Skeletal muscle cell (primary cell): ENCODE measurements at places on chromosomes 12 and 14.

DNA sequence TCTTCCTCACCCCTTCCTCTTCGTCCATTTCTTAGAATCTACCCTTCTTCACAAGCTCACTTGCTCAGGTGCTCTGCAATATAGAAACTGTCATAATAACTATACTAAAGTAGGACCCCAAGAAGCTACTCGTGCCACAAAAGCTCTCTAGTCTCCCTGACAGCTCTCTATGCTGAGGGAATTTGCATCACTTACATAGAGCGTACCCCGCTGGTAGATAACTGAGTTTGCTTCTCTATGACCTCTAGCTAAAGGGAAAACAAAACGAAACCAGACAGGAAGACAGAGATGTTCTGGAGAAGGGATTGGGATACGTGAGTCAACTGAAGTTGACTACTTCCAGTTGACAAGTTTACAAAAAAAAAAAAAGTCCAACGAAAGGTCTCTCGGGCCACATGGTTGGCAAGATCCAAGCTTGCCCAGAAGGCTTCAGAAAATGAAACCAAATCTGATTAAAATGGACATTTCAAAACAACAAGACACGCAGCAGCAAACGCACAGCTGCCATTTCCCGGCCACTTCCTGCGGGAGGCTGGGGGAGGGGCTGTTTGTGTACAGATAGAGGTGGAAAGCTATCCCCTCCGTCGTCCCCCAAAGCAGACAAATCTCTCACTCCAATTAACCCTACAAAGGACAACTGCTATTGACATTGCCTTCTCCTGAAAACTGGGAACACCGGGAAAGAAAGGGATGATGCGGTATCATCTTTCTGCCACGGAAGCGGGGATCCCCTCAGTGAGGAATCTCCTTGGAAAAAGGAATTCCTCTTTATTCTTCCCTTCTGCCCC lies 1.3 kb downstream of the BAZ2A start:
- peak; percentile 23 for DNase-seq

DNA sequence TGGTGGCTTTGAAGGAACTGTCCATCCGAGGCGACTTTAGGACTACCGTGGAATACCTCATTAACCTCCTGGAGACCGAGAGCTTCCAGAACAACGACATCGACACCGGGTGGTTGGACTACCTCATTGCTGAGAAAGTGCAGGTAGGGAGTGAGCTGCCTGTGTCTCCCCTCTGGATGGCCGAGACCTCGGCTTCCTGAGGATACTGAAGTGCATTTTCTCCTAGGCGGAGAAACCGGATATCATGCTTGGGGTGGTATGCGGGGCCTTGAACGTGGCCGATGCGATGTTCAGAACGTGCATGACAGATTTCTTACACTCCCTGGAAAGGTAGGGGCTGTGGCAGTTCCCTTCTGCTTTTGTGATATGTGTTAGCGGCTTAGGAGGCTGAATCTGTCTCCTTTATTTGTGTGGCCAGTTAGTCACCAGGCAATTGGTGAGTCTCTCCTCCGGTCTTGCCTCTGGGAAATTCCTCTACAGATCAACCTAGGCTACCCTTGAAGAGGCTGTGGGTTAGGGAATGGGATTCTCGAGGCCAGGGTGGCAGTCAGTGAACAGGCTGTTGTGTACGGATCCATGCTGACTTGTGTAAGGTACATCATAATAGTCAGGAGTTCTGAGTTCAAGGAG lies 75.3 kb downstream of the ACACB start:
- DNase-seq = no peak

- DNase-seq = no peak
These were observed 95.8 kb upstream of the MAP1LC3B2 start for GRCh38 chr12:116463366-116463765.

DNA sequence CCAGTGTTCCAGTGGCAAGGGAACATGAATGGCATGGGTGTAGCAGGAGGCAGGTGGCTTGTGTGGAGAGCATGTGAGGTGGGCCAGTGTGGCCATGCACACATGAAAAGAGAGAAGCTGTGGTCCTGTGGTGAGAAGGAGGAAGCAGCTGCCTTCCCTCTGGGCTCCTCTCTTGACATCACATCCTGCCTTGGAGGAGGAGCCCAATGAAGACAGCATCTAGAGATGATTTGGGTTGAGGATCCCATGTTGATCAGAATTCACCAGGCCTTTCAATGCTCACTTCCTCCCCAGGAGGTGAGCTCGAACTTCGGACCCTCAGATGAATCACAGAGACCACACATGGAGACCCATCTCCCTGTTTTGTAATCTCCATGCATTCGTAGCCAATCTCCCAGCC lies 82.6 kb downstream of the LRRC74A start:
- no peak for DNase-seq

DNA sequence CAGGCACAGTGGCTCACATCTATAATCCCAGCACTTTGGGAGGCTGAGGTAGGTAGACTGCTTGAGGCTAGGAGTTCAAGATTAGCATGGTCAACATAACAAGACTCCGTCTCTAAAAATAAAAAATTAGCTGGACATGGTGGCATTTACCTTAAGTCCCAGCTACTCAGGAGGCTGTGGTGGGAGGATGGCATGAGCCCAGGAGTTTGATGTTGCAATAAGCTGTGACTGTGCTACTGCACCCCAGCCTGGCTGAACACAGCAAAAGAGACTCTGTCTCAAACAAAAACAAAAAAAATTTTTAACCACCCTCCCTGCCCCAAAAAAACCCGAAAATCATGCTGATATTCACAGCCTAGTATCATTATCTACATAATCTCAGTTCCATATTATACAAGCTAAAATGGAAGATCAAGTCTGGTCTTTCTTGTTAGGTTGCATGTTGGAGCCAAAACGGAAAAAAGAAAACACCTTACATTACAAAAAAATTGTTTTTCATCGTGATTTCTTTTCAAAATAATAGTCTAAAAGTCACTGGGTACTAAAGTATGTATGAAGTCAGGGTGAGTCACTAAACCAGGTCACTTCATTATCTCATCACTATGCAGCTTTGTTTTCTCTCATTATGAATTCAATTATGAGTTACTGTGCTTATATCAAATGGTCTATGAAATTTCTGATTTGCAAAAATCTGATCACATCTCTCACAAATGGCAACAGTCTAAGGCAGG lies 13.8 kb downstream of the GXYLT1 start:
- DNase-seq = no peak

DNA sequence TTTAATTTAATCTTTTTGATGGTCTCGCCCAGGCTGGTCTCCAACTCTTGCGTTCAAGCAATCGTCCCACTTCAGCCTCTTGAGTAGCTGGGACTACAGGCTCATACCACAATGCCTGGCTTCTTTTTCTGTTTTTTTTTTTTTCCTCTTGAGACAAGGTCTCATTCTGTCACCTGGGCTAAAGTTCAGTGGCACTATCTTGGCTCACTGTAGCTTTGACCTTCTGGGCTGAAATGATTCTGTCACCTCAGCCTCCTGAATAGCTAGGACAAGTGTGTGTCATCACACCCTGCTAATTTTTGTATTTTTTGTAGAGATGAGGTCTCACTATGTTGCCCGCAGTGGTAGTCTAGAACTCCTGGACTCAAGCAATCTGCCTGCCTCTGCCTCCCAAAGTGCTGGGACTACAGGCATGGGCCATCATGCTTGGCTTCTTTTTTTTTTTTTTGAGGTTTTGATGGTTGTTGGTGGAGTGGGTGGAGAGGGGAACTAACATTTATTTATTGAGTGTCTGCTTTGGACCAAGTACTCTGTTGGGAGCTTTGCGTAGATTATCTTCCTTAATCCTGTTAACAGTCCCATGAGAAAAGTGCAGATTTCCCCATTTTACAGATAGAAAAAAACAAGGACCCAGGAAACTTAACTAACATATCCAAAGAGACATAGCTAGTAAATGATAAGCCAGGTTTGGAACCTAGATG lies 102.0 kb downstream of the DIP2B start:
- DNase-seq = no peak

DNA sequence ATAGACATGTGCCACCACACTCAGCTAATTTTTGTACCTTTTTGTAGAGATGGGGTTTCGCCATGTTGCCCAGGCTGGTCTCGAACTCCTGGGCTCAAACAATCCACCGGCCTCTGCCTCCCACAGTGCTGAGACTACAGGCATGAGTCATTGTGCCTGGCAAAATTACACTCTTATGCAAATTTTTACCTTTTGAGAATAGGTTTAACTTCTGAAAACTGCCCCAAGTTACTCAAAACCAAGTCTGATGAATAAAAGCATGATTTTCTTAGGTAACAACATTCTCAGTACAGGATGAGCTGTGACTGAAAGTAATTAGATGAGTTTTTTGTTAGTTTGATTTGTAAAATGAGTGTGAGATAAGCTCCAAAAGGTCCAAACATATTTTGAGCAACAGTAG lies 166.0 kb downstream of the RPS29 start:
- no peak for DNase-seq

- no peak for DNase-seq
These were observed 46.9 kb upstream of the CAND1 start for GRCh38 chr12:67222302-67222701.

DNA sequence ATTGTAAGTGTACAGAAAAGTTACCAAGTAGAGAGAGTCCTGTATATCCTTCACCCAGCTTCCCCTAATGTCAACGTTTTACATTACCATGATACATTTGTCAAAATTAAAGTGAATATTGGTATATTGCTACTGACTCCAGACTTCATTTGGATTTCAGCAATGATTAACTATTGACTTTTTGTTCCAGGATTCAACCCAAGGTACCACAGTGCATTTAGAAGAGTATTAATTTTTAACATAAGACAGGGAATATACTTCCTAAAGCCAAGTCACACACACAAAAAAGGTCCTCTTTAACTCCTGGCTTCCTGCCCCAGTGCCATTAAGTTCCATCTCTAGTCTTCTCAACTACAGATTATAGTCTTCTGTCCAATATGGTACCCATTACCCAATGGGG lies 75.5 kb upstream of the RBM19 start:
- no peak for DNase-seq

DNA sequence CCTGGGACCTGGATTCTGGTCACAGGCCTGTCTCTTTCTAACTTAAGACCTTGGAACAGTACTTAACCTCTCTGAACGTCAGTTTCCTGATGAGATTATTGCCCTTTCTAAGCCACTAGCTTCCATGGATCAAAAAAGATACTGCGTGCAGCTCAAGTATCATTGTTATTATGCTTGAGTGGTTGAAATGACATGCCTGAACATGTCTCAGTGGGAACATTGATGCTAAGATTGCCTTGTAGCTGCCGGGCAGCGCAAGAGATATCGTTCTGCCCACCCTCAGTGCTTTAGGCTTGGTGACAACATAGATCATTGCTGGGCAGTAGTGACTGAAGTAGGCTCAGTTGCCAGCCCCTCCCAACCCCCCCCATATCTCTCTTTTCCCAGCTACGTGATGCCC lies 131.9 kb downstream of the SMOC1 start:
- no peak for DNase-seq

DNA sequence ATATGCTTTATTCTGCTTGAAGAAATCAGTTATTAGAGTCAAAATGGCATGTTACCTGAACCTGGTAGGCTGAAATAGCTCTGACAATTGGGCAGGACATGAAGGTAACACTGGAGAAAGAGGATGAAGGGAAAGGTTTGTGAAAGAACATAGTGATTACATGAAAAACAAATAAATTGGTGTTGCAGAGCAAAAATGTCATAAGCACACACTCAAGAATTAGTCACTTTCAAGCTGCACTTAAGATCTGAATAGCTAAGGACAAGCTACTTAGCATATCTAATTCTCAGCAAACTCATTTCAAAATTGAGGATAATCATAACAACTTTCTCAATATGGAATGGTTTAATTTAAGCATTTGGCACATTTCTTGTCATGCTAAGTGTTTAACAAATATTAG lies 1398.0 kb upstream of the FLRT2 start:
- DNase-seq = no peak

DNA sequence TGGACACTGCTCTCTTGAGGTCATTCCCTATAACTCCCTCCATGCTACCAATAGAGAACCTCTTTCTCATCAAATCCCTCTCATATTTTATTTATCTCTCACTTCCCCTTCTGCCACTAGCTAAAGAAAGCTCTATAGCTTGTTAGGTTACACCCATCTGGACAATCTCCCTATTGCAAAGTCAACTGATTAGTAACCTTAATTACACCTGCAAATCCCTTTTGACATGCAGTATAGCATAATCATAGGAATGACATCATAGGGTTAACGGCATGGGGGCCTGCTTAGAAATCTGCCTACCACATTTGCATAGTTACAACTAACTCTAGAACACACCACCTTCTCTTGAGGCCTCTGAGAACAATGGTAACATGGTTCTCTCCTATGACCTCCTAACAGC lies 181.2 kb downstream of the EMP1 start:
- no peak for DNase-seq

- DNase-seq = no peak
These were observed 63.0 kb downstream of the NOC4L start for GRCh38 chr12:132207083-132207775.

- no peak for DNase-seq
These were observed 1044.8 kb upstream of the FOXG1 start for GRCh38 chr14:27721760-27722159.

- DNase-seq = no peak
These were observed 92.9 kb downstream of the SLCO1B1 start for GRCh38 chr12:21223930-21224329.

GRCh38 chr14:95507701-95508103 lies 8.7 kb downstream of the SYNE3 start:
- no peak for DNase-seq

DNA sequence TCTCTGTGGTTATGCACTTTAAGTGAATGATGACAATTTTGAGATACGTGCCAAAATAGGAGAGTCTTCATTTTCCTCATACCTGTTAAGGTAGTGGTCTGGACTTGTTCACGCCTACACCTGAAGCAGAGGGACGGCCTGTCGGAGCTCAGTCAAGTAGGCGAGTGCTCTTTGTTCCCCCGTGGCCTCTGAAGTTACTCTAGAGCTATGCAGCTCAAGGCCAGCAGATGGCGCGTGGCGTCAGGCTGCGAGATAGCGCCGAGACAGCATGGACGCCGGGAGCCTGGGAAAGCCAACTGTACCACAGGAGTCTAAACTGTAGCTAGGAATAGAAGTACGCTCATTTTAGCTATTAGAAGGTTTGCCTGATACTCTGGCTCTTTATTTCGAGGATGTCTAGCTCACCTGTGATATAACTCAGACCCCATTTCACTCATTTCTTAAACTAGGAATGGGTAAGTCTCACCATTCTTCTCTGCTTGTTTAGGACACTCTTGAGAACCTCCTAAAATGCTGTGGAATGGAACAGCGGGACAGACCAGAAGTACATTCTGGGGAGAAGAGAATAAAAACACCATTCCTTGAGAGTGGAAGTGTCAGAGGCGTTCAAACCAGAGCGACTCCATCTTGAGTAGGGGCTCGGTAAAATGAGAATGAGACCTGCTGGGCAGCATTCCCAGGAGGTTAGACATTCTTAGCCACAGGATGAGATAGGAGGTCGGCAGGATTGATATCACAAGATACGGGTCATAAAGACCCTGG lies 267.4 kb upstream of the HMGA2 start:
- DNase-seq = no peak
